Stimulated activated CD4-positive, alpha-beta T cell treated with anti-CD3 and anti-CD28 coated beads, TNF-alpha, amount 100 ng/mL, for 4 hours (primary cell): ENCODE measurements at places on chromosomes 7 and 10.

DNA sequence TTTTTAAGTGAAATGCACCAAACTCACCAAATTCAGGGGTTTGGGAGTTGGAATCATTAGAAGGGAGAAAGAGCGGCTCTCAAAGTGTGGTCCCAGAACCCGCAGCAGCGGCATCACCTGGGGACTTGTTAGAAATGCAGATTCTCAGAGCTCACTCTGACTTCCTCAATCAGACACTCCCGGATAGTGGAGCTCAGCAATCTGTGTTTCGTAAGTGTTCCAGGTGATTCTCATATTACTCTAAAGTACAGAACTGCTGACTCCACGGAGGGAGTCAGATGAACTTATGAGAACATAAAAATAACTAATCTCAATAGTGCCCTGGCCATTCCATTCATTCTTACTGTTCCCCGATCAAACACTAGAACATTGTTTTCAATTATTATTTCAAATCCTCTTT lies 358.7 kb upstream of the MYO3A start:
- no peak for DNase-seq

DNA sequence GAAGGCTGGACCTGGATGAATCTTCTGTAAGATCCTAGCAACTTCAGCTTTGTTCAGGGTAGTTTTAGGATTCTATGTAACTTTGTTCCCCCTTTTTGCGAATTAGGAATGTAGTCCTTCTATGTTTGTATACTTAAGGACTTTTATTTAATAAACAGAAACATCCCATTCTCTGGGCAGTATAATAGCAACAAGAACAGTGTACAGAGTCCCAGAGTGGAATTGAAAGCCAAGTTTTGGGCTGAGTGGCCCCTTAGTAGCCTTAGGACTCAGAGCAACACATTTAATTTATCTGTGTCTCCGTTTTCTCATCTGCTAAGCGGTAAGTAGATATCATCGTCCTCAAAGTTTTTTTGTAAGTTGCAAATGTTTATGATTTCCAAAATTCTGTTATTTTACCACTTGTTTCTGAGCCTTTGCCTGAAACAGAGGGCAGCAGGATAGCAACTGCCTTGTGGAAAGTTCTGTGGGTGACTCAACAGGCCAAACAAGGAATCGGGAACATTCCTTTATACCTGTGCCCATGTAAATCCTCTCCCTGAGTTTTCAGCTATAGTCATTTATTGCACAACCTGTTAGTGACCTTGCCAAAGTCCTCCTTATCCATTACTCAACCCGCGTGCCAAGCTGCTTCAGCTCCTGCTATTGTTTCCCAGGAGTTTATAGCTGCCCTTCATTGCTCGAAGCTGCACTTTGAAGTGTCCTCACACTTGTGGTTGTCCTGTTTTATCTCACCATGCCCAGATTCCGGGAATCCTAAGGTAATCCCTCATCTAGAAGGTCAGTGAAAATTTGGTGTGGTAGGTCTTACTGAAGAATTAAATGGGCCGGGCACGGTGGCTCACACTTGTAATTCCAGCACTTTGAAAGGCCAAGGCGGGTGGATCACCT lies 199.1 kb upstream of the AHR start:
- no peak for DNase-seq

DNA sequence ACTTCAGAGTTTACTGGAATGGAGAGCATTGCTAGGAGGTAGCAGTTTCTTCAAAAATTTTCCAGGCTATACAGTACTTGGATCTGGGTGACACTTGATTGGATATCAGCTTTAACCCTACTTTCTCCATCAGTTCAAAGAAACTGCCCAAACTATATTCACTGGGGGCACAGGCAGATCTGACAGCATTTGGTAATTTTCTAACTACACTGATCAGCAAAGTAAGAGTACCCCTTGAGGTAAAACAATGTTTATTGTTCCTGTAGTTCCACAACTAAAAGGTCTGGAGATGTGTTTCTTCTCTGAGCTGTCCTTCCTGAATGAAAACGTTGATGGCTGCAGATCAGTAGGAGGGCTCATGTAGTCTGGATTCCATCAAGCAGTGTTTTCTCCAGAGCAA lies 104.2 kb downstream of the CABCOCO1 start:
- no peak for DNase-seq

DNA sequence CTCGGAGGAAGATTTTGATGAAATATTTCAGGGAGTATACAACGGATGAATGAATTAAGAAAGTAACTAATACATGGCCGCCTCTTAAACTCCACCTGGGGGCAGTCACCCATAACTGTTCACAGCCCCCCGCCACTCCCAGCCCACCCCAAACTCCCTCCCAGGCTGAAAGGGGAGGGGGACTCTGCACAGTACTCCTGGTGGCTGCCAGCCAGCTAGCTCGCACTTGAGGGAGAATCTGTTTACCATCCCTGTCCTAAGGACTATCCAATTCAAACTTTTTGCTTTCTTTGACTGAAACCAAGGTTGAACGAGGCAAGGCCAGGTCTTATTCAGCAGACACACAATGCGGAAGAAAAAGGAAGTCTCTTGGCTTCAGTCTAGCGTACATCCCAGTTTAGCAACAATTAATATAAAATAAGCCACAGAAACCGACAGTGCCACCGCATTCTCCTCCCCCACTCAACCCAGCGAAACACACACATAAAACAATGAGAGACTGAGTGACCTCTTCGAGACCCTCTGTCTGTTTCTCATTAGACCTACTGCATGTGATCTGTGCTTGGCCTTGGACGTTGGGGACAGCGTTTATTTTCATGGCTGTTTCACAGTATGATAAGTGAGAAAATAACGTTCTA lies 219.5 kb downstream of the GLI3 start:
- no peak for DNase-seq

DNA sequence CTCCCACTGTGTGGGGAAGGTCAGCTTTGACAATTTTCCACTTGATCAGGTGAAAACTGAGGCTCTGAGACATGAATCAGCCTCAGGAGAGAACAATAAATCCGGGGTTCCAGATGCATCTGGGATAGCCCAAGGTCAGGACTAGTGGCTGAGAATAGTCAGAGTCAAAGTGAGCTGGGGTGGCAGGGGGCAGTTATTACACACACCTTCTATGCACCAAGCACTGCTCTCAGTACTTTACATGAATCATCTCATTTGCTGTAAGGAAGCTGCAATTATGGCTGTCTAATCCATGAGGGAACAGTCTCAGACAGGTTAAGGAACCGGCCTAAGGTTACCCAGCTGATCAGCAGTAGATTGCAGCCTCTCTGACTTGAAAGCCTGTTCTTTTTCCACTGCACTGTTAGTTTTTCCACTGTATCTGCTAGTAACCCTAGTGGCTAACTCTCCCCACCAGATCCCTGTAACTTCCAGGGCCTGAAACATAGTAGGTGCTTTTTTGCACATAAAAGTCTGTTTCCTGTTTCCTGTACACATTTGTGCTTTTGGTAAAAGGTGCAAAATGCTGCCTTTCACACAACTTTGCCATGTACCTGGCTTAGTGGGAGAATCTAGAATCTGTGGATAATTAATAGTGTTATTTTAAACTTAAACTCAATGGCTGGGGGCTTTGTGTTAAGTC lies 125.9 kb downstream of the EMX2 start:
- no peak for DNase-seq

- DNase-seq, result no peak
Observed at GRCh38 chr10:130372866-130373265, 236.7 kb downstream of the GLRX3 start.

GRCh38 chr10:69337296-69338132 lies 59.2 kb downstream of the HK1 start:
- no peak for DNase-seq

DNA sequence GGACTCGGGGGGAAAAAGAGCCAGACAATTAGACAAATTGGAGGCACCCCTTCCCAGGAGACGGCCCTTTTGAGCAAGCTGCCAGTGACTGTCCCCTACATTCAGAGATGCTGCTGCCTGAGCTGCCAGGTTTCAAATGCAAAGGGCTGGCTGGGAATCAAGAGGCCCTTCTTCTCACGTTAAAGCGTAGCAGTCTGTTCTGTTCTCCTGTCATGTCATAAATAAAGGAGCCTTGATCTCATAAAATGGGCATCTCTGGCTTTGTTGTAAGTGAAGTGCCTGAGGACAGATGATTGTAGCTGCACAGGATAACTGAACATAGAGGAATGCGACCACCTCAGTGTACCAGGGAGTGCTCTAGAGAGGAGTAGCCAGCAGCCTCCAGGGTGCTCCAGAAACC lies 917.9 kb downstream of the GRID1 start:
- DNase-seq, result no peak

- no peak for DNase-seq
Observed at GRCh38 chr7:18450019-18450418, 45.5 kb upstream of the HDAC9 start.

DNA sequence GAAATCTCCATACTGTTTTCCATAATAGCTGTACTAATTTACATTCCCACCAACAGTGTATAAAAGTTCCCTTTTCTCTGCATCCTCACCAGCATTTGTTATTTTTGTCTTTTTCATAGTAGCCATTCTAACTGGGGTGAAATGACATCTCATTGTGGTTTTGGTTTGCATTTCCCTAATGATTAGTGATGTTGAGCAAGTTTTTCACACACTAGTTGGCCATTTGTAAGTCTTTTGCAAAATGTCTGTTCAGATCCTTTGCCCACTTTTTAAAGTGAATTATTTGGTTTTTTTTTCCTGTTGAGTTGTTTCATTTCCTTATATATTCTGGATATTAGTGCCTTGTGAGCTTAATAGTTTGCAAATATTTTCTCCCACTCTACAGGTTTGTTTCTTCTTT lies 101.0 kb upstream of the NFE2L3 start:
- DNase-seq, result no peak

- no peak for DNase-seq
Observed at GRCh38 chr10:3148994-3149393, 23.6 kb downstream of the PITRM1 start.

DNA sequence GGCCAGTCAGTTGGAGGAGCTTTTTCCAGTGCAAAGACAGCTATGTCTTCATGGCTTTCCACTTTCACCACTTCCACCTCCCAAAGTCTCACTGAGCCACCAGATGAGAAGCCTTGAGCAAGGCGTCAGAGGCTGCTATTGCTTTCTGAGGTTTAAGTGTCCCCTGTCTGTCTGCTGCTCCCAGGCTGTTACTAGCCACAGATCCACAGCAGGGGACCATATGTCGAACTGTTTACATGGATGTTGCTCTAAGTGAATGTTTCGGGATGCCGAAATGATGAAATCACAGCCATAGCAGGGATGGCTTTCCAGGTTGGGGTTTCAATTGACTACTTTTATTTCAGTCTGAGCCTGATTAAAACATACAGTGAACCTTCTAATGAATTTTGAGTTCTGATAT lies 88.5 kb downstream of the AVL9 start:
- no peak for DNase-seq

- DNase-seq, result no peak
Observed at GRCh38 chr7:117034851-117035464, 81.7 kb downstream of the ST7 start.

GRCh38 chr7:39847227-39847626 lies 102.8 kb upstream of the CDK13 start:
- DNase-seq, result no peak

- DNase-seq, result no peak
Observed at GRCh38 chr7:87984088-87984487, 50.0 kb downstream of the ADAM22 start.

DNA sequence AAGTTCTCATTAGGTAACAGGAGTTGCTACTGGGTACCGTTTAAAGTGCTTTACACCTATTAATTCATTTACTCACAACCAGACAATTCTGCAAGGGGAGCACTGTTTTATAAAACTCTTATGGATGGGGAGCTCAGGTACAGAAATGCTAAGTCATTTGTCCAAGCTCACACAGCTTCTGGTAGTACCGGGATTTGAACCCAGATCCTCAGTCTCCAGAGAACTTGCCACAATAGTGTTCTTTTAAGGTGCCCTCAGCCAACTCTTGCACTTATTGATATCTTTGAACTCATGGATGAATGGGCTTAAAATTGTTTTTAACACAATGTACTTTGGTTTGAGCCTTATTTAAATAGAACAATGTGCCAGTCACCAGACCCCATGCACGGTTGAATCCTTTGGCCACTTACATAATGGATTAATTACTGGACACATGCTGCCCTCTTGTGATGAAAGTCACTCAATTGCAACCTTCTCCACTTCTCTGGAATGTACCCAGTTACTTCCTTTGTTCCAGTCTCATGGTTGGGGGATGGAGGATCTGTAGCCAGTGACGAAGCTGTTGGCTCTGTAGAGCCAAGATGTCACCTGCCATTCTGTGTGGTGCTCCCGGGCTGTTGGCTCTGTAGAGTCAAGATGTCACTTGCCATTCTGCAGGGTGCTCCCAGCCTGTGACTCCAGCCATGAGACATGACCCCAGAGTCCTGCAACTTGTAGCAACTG lies 65.6 kb downstream of the NOD1 start:
- no peak for DNase-seq

DNA sequence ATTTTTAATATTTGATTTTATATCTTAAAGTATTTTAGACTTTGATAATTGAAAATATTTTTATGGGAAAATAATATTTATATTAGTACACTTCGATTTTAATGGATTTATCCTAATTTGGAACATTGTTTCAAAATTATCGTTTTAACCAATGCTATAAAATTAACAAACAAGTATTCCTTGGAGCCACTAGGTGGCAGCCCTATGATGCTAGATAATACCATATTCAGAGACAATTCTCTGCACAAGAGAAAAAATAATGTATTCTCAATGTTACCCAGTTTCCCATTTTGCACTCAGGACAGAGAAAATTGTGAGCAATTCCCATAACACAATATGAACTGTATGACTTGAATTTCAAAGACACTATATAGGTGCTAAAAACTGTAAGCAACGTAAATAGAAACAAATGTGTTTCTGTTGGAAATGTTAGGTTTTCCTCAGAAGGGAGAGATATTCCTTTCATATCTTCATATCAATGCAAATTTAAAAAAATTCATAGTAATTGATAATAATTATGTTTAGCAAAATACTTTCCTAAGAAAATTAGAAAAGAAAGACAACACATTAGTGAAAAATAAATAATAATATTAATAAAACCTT lies 237.8 kb downstream of the SEMA3E start:
- DNase-seq, result no peak

- no peak for DNase-seq
Observed at GRCh38 chr10:116371737-116372136, 47.5 kb downstream of the CCDC172 start.

- DNase-seq, result no peak
Observed at GRCh38 chr10:127953876-127954275, 47.0 kb downstream of the PTPRE start.

DNA sequence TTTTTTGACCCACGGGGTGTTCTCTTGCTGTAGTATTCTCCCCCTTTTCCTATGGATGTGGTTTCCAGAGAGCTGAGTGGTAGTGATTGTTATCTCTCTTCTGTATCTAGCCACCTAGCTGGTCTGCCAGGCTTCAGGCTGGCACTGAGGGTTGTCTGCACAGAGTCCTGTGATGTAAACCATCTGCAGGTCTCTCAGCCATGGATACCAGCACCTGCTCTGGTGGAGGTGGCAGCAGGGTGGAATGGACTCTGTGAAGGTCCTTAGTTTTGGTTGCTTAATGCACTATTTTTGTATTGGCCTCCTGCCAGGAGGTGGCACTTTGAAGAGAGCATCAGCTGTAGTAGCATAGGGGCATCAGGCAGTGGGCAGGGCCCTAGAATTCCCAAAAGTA lies 851 bp downstream of the HYAL4 start:
- no peak for DNase-seq
